Activated CD8-positive, alpha-beta memory T cell treated with anti-CD3 and anti-CD28 coated beads for 1 hour (primary cell): ENCODE measurements at places on chromosomes 1 and 21.

- DNase-seq, result no peak
Observed at GRCh38 chr1:1212780-1213344, 1.1 kb downstream of the TNFRSF4 start.

- DNase-seq, result no peak
Observed at GRCh38 chr1:41496080-41497055, 11.9 kb upstream of the EDN2 start.

- no peak for DNase-seq
Observed at GRCh38 chr1:16903458-16903796, 7.6 kb downstream of the RNU1-2 start.

- DNase-seq, result no peak
Observed at GRCh38 chr1:205313563-205314308, 7.8 kb downstream of the NUAK2 start.

DNA sequence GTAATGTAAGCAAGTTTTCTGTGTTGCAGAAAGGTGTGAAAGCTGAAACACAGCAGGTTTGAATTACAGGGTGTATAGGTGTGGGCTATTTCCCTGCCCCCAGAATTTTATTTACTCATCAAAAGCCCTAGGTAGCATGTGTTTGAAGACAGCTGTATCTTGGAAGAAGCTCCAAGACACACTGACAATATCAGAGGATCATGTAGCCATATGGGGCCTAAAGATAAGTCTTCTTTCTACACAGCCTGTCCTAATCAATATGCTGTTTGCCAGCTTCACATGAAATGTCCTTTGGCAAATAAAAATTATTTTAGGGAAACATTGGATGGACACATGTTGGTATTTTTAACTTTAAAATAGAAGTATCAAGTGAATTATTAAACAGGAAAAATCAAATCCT, 17.5 kb upstream of the SUCO start:
- DNase-seq, result no peak

DNA sequence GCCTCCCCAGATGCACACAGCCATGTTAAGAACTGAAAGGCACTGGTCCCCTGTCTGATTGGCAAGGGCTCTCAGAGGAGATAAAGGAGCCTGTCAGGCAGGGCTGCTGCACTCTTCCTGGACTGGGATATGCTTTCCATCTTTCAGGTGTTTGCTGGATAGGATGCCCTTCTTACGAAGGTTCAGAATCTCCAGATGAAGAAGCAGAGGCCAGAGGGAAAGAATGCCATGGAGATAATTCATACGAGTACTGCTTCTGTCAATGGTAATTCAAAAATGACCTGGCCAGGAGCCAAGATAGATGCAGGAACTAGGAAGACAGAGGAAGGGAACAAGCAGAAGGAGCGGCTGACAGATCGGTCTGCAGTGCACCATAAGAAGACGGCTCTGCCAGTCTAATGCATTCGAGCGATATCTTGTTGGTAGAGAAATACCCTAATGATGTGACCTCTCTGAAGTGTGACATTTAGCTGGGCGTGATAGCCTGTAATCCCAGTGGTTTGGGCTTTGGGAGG, 16.6 kb upstream of the ATP2B4 start:
- no peak for DNase-seq

- no peak for DNase-seq
Observed at GRCh38 chr1:110734133-110734680, 59.5 kb upstream of the KCNA3 start.

DNA sequence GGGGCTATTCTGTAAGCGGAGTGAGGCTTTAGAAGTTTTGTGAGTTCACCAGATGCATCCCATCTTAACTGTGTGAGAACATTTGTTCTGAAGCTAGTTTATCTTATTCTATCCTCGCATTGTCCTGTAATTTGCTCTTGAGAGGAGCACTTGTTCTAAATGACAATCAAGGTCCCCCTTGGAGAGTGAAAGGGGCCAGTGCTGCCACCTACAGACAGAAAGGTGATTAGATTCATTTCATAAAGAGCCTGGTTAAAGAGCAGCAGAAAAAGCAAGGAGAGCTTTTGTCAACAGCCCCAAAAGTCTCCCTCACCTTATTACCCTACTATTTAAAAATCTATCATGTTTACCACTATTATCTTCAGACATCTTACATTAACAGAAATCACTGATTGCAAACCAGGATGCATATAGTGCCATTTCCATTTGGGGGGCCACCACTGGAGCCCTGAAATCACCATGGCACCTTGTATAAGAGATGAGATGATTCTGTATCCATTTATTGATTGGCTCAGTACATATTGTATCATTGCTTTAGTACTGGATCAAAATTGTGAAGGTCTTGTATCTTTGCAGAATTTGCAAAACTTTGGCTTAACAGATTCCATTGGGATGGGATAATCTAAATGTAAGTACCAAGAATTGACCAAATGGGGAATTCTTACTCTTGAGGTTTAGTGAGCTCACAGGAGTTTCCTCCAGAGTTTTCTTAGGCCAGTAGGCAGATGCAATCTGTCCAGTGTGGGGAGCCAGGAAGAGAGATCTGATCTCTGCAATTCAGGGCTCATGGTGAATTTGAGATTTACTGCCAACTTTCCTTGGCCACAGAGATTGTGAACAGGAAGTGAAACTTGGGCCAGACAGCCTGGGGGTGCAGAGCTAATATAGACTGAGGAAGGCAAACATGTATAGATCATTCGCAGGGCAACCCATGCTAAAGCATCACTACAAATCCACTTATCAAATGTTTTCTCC, 64.3 kb upstream of the TRABD2B start:
- DNase-seq, result no peak

DNA sequence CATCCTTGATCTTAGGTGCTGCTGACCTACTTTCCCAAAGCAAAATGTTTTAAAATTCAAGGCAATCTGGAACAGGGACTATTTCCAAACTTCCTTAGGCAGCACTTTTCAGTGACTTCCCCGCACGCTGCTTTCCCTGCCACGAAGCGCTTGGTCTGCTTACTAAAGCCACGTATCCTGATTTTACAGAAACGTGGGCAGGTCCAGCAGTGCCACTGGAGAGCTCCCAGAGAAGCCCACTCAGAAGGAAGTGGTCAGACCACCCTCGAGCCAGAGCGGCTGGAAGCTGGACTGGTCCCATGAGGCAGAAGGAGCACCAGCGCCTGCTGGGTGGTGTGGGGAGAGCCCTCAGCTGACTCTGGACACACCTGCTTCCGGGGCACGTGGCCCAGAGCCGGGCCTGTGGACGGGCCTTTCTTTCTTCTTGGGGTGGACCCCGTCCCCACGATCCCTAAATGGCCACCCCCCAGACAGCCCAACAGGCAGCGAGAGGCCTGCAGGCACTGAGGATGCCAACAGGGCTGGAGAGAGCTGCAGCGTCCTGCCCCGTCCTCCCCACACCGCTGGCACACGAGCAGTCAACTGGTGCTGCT, 23.2 kb downstream of the PTTG1IP start:
- no peak for DNase-seq
